ENCODE measurements at places on chromosomes 6 and 20.

DNA sequence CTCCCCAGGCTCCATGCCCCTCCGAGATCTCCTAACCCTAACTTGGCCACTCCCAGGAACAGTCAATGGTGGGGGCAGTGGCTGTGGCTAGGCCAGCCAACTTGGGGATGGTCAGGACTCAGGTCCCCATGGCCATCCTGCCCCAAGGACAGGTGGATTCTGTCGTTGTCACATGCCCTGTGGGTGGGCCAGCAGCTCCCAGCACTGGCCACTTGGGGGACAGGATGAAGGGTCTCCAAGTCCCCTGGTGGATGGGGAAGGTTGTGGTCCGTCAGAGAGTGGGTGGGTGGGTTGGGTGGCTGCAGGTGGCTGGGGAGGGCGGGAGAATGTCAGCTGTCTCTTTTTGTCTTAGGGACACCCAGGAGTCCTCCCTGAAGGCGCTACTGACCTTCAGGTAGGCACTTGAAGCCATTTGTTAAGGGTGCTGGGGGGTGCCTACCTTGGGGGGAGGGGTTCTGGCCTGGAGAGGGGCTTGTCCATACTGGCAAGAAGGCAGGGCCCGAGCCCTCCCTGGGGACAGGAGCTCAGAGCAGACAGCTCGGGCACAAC is 5.5 kb downstream of the COL9A3 start:
- DNase-seq, result no peak

- DNase-seq, result no peak
These were observed 164.5 kb downstream of the DST start for GRCh38 chr6:56478202-56478601.

DNA sequence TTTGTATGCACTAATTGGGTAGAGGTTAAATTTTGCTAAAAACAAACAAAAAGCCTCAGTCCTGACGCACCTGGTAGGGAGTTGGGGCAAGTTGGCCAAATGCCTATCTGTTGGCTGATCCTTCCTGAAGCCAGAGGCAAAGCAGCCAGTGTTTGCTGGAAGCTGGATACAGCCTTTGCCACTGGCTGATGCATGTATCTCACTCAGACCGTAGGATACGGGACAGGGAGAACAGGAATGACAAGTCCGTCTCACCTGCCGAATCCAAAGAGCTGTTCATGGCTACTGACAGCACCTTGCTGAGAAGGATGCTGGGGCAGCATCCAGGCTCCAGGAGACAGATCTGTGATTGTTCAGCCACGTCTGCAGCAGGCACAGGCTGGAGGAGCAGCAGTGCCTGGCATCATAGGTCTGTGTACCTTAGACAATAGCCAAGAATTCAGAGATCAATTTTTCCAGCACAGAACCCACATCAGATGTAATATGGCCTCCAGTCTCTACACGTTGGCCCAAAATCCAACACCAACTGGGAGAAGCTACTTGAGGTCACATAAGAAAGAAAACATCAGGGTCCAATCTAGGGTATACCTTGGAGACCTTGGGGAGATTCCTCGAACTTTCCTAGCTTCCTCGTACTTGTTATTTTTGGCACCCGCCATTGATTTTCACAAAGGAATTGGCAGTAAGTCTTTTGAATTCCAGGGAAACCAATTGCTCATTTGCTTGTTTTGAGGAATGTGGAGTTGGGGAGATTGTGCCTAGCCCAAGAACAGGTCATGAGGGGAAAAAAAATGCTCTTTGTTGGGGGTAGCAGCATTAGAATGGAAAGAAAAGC is 108.5 kb upstream of the ARMC2 start:
- no peak for DNase-seq

DNA sequence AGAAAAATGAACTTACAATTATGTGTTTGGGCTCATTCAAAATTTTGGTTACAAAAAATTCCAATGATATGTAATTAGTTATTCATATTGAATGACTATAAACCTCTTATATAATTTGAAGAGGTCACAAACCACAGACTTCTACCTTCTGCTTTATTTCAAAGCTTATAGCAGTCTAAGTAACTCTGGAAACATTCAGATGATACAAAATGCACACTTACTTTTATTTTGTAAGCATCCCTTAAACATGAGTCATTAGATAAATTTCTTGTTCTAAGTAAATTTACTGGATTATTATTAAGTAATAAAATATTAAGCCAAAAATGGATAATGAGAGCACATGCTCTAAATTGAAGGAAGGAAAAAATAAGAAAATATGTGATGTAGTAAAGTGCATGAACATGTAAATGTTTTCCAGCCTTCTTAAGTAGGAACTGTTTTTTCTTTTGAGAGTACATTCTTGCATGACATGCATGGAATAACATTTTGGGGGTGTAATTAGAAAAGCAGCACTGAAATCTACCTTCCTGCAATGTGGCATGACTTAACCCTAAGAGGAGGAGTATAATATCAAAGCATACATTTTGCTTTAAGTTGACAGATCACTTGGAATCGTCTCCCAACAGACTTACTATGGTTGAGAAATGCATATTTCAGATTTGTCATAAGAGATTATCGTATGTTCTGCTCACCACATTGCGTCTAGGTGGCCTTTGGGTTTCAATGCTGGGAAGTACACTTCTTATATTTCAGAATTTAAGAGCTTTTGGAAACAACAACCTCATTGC is 372.7 kb upstream of the HSF2 start:
- no peak for DNase-seq

DNA sequence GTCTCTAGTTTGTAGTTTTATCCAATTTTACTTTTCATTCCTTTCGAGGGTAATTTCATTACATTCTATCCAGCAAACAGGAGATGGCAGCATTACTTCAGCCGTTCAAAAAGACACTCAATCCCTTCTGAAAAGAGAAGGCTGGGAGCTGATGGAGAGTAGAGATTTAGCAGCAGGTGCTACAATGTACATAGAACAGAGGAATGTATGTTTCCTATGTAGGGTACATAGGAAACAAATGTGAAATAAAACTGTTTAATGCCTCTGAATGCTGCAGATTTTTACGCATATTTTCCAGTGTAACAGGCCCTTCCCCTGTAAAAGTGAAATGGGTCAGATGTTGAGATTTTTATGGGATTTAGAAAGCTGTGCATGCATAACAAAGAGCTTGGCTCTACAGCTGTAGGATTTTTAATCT is 16.0 kb downstream of the RPS12 start:
- DNase-seq, result no peak

GRCh38 chr20:8404912-8405635 is 273.0 kb downstream of the PLCB1 start:
- no peak for DNase-seq

DNA sequence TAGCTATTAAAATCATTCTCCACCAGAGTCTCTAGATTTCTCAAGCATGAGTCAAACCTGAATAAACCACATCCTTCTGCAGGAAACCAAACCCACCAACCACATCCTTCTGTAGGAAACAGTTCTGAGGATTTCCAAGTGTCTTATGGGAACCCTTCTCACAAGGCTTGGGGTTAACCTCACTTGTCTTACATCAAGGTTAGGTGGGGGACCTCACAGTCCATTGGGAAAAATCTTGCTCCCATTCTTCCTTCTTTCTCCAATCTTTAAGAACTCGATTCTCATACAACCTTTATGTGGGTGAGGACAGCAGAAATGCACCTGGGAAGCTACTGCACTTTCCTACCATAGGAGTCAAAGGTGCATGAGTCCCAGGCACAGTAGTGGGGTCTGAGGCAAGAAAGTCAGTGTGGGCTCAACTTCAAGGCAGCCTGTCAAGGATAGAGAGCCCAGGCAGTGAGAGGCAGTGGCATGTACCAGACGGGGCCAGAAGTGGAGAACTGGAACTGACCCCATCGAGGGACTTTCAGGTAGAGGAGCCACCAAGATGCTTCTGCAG is 114.5 kb downstream of the SLC22A3 start:
- DNase-seq, result peak; percentile 85

GRCh38 chr6:29552512-29553051 is 7.0 kb downstream of the UBD start:
- DNase-seq, result peak; percentile 46

- no peak for DNase-seq
These were observed at the start of gene ADGRB3 for GRCh38 chr6:68634726-68635411. Gene ADGRB3, plus strand, starts transcription at chr6:68635282. Its CDS starts 3,394 bp downstream, at chr6:68638676.

GRCh38 chr6:5762561-5762968 is 244.2 kb downstream of the NRN1 start:
- DNase-seq, result no peak

DNA sequence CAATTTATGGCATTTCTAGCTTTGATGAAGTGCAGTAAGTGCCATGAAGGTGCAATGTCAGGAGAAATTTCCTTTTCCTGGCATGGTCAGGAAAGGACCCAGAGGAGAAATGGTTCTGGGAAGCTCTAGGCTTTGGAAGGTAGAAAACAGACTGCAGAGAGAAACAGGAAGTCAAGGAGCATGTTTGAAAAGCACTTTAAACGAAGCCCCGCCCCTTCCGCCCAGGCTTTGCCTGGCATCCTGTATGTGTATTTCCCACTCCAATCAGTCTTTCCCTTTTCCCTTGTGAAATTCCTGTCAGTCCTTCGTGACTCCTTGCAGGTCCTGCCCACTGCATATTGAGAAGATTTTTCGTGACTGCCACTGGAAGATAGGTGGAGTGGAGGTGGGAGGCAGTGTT is 320.9 kb upstream of the SASH1 start:
- DNase-seq, result no peak

GRCh38 chr6:29919506-29920445 is 22.6 kb upstream of the HLA-A start:
- no peak for DNase-seq

DNA sequence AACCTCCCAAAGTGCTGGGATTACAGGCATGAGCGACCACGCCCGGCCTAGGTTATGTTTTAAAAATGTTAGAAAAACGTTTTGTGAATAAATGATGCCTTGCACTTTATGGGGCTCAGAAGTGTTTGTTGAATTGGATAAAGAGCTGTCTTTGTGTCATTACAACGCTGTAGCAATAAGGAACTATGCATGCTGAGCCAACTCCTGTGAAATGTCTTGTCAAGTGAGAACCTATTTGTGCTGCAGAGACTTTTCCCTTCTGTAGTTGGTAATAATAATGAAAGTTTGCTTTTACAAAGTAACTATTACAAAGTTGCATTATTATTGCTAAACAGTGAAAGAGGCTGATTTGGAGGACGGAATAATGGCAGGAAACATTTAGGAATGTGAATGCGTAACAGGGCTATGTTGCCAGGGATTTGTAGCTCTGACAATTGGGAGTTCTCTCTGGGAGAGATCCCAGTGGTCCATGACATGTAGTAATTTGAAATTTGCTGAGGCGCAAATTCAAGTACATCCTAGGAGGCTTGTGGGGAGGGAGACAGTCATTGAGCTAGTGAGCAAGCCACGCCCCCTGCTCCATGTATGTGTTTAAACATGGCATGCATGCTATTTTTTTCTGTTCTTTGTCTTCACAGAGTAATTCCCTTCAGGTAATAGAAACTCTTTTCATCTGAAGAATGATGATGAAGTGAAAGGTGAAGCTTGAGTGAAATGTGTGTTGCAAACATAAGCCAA is 16.8 kb upstream of the BICRAL start:
- DNase-seq, result no peak

DNA sequence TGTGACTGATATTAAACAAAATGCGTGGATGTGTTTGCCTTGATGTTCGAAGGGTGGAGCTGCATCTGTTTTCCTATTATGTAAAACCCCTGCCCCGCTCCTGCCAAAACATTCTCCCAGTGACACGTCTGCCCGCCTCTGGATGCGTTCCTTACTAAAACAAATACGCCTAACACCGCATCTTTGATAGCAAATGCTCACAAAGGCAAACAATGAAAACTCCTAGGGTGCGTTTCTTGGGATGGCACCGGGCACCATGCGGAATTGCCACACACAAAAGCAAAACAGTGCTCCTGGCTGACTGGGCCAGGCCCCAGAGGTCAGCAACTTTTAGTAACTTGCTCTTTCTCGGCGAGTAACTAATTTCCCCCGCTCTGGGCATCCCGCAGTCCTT is 9.0 kb upstream of the FOXC1 start:
- no peak for DNase-seq

- DNase-seq, result no peak
These were observed 215.3 kb upstream of the RNF24 start for GRCh38 chr20:4230651-4231050.

DNA sequence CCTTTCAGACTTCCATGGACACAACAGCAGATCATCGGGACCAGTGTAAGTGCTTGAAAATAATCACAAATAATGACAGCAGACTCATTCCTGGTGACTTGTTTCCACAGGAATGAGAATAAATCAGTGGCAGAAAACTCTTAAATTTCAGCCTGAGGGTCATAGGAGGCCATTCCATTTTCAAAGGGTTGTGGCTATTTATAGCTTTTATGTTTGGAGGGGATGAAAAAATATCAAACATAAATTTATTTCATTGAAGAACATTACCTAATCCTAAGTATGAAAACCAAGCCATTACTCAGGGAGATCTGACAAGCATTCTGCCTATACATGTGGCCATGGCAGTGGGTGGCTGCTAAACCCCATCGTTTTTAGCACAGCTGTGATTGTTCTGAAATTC is 173.6 kb upstream of the CNR1 start:
- DNase-seq, result no peak

DNA sequence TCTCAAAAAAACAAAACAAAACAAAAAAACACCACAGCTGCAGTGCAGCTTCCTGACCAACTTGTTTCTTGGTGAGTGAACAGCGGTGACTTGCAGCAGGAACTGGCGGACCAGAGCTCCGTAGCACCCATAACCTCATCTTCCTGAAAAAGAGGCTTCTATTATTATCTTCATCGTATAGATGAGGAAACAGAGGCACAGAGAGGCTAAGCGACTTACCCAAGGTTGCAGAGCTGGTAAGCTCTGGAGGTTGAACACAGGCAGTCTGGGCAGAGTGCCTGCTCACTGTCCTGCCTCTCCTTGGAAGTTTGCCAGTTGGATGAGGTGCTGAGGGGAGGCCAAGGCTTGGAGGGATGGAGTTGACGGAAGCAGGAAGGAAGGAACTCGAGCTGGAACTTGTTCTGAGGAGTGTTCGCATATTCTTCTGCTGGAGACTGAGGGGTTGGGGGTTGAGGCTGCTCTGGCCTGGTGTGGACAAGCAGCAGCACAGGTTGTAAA is 47.9 kb upstream of the CCDC167 start:
- peak; percentile 33 for DNase-seq

DNA sequence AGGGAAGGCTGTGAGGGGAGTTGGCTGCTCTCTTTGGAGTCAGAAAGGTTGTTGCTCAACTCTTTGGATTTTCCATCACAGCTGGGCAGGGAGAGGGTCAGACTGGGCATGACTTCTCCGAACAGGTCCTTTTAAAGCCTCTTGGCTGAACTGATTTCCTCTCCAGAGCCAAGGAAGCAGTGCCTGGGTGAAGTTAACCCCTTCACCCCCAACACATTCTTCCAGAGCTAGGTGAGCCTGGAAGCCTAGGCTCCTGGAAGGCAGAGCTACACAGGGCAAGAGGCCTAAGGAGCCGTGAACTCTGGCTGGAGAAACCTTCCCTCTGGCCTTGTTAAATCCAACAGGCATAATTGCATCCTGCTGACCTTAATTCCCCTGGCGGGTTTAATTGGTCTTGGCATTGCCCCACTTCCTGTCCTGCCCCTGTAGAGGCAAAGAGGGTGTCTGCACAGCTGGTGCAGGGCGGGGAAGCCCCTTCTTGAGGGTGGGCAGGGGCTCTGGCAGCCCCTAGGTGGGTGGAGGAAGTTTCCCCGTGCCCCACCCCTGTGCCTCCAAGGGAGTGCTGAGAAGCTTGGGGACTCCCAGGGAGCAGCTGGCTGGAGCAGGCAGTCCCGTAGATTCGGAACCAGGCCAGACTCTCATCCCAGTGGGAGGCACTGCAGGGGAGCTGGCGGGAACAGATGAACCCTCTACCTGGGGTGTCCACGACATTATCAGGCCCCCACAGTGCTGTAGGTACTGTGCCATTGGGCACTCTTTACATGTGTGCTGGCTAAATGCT is 3.6 kb upstream of the MYLK2 start:
- no peak for DNase-seq

GRCh38 chr6:136546331-136546730 is 3.9 kb downstream of the MAP7 start:
- no peak for DNase-seq

- no peak for DNase-seq
These were observed 113.6 kb downstream of the HDGFL1 start for GRCh38 chr6:22682979-22683378.
